ENCODE measurements at places on chromosomes 7 and 10.

DNA sequence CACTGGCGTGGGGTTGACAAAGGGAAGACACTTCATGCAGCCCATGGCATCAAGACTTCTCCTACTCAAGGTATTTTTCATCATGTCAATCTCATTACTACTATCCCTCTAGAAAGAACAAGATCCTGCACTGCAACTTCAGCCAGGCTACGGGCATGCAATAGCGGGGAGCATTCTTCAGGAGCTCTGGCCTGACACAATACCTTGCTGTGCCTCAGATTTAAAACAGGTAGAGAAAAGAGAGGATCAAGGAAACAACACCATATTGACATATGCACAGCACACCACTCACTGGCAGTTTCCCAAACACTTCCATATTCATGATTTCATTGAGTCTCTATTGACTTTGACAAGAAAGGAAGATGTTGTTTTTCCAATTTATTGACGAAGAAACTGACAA is 51.5 kb downstream of the DOCK4 start:
- DNase-seq: no peak

DNA sequence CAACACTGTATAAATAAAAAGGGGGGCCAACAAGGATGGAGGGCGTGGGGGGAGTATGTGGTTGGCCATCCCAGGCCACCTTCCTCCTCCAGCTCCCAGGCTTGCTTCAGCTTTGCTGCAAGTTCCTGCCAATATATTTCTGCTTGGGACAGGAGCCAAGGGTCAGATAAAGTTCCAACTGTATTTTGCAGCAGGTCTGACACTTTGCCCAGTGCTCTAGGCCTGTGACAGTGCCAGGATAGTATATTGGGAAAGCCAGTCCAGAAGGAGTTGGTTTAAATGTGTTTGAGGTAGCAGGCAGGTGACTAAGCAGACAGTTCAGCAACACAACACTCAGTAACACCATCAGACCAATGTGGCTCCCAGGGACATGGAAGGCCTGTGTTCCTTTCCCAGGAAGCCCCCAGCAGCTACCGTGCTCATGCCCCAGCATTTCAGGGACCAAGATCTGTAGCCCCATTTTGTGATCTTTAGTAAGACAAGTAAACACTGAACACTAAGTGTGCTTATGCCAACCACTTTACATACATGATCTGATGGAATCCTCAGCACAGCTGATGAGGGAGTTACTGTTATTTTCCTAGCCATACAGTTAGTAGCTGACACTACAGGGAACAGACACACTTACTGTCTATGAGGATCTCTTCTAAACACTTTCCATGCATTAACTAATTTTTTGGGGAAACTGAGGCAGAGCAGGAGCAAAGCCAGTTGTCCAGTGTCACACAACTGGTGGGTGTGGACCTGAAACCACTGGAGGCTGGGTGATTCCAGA is 38.9 kb downstream of the DNAJB12 start:
- DNase-seq: no peak

DNA sequence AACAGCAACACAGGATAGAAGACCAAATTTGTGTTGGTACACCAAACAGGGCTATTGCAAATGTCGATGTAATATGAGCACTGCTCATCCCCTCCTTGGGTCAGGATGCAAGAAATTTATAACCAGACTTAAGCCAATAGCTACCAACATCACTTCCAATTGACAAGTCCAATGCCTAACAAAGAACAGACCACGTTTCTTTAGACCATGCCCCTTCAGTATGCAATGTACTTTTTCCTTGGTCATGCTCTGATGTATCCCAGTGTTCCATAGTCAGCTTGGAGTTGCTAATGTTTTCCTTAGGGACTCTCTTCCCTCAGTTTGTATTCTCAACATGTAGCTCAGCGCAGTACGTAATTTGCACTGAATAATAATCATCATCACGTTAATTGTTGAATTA is 7.8 kb downstream of the CACNA2D1 start:
- DNase-seq: no peak

DNA sequence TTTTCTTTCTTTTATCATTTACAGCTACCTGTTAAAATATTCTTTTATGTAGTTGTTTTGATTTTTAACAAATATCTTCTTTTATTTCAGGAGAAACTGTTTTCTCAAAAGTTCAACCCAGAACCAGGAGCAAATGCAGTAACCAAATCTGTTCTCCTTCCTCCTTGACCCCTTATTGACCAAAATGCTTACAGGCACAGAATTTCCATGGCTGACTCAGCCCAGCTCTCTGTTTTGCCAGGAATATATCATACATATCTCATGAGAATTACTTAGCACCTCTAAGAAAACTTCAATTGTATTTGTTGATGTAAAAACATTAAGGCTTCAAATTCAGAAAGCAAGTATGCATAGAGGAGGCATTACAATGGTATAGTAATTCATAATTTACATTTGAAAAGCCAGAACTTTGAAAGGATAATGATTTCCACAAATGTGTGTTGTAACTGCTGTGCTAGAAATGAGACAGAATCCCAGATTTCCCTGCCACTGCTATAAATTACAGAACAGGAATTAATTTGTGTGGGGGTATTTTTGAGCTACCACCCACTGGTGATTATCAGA is 2.2 kb downstream of the GSAP start:
- no peak for DNase-seq

DNA sequence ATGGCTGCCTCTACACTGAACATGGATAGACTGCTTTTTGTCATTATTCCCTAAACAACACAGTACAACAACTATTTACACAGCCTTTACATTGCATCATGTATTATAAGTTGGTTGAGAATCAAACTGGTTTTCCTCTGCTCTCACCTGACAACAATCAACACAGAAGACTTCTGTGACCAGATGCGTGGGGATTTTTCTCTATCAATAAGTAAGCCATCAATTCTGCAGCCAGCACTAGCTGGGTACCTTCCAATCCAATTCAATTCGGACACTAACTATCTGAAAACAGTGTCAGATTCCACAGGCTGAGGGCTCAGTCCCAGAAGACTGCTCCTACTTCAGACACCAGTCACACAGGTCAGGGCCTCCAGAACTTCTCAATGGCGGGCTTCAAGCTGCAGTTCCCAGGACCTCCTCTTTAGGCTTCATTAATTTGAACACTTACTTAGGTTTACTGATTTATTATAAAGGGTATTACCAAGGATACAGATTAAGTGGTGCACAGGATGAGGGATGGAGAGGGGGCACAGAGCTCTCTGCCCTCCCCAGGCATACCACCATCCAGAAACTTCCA is 36.4 kb upstream of the ASL start:
- peak; percentile 38 for DNase-seq

GRCh38 chr10:71805776-71806703 is 32.7 kb upstream of the VSIR start:
- DNase-seq: no peak

DNA sequence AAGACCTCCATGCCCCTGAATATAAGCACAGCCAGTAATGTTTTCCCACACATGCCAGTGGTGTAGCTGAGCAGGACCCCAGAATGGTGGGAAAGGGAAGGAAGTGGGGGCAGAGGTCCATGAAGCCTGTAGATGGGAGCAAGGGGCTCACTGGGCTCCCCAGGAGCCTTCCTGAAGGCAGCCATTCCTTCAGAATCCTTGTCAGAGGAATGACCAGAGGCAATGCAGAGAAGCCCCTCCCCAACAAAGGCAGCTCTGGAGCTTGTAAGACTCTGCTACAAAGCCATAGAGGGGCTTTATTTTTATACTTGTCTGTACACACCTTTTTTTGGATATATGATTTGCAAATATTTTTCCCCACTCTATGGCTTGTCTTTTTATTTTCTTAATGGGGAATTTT is 165.0 kb upstream of the TCF7L2 start:
- DNase-seq: no peak

GRCh38 chr7:44373418-44373740 is 48.0 kb upstream of the CAMK2B start:
- no peak for DNase-seq

DNA sequence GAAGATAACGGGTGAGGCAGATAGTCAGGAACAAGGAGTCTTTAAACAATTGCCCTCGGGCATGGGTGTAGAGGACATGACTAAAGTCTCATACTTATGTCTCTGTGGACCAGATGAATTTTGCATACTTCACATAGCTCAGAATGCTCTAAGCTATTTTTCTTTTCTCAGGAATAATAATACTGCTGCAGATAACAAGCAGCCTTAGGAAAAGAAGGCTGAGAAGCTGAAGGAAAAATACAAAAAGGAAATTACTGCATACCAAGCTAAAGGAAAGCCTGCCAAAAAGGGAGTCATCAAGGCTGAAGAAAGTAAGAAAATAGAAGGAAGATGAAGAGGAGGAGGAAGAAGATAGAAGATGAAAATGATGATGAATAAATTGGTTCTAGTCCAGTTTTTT is 13.4 kb upstream of the ERCC6 start:
- no peak for DNase-seq

- DNase-seq: no peak
Measured at GRCh38 chr7:65448816-65449504, 75.3 kb downstream of the ZNF92 start.

All from renal pelvis (tissue), 12 donors.